GM12892 (cell line): ENCODE measurements at places on chromosomes 11 and 22.

DNA sequence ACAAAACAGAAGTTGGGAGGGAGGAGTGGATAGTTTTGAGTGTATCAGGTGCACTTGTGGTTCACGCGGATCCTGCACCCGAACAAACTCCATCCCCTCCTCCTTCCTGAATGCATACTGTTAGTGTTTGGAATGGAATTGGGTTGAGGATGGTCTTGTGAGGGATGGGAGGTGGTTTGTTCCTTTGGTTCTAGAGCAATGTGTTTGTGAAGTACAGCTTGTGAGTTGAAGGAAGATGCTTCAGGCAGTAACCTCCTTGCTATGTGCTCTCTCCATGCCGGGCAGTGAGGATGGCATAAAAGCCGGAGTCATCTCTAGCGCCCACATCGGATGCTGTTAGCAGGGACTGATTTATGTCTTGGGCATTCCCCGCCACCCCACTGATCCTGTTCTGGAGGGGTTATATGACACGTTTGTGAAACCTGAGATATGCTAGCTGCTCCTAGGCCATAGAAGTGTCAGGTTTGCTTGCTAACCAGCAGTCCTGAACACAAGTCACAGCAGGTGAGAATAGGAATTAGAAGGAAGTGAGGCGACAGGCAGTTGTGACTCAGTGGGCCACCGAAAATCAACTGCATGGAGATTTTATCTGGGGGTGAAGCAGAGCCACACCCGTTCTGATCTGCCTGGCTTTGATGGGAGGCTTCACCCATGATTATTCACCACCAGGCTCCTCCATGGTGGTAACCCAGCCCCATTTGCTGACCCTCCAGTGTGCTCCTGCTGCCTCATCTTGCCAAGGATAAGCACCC, 2.2 kb downstream of the BCR start:
- no peak for DNase-seq

DNA sequence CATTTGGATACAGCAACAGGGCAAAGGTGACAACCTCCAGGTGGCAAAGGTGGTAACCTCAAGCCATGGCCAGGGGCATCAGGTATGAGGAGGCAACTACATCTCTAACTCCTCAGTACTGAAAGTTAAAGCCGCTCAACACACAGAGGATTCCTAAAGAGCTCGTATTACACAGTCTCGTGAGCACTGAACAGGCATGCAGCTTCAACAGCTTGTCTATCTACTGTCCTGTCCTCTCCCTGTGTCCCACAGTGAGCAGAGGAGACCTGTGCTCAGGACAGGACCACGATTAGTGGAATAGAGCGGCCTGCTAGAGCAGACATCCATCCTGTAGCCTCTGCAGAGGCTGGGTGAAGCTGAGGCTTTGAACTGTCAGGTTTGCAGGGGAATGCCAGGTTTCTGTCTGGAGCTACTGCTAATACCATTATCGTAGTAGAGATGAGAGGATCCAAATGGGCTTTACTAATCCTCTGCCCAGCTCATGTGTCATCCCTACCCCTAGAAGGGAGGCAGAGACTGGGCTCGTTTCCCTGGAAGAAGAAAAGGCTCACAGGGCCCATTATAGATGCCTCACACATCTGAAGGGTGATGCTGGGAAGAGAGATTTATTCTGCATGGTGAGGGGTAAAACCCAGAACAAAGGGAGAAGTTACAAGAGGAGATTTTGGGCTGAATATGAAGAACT, 415.2 kb downstream of the LARGE1 start:
- no peak for DNase-seq

GRCh38 chr11:12840871-12841660, 166.8 kb downstream of the TEAD1 start:
- no peak for DNase-seq

GRCh38 chr11:111793863-111794262, 27.7 kb upstream of the PPP2R1B start:
- no peak for DNase-seq

GRCh38 chr11:66854729-66855211, 2.1 kb upstream of the LRFN4 start:
- no peak for DNase-seq

- no peak for DNase-seq
These were observed 137.6 kb upstream of the TTC12 start for GRCh38 chr11:113176599-113177360.

DNA sequence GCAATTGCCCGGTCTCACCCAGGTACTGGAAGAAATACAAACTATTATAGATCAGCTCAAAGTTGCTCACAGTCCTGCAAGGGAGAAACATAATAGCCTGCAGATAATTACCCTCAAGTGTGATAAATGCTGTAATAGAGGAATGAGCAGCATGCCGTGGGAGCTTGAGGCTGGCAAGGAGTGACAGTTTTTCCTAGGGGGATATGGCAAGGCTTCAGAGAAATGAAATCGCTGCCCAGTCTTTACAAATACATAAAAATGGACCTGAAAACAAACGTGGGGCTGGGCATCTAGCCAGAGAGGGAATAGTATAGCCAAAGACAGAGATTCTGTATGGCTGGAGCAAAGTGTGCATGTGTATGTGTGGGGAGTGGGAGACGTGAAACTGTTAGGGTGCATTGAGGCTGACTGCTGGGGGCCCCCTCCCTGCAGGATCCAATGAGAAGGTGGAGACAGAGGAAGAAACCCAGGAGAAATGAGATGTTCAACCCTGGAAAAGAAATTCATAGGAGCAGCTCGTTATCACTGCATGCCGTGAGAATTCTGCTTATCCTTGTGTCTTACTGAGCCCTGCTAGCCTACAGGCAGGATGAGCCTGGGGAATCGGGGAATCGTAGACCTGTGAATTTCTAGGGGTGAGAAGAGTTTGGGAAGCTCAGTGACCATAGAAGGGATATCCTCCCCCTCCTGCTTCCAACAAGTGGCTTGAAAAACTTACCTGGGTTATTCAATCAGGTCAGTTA, 167.0 kb downstream of the LDLRAD3 start:
- no peak for DNase-seq

- DNase-seq = no peak
These were observed 187.9 kb downstream of the ETS1 start for GRCh38 chr11:128399251-128400121.

- DNase-seq = no peak
These were observed 31.7 kb downstream of the PGM2L1 start for GRCh38 chr11:74366576-74366975.

GRCh38 chr11:67607507-67607906, 771 bp downstream of the NDUFV1 start:
- no peak for DNase-seq

DNA sequence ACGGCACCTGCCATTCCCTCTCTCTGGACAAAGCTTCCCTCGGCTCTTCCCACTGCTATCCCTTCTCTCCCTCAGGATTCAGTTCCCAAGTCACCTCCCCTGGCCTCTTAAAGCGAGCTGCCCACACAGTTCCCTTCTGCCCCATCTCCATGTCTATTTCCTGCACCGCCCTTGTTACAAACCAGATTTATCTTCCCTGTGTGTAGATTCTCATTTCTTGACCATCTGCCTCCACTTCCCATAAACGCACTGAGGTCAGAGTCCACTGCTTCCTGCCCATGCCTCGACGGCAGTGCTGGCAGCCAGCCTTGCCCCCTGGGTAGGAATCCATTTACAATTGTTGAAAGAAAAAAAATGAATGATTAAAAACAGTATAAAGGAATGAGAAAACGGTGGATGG, 11.6 kb upstream of the APOBEC3B start:
- no peak for DNase-seq

DNA sequence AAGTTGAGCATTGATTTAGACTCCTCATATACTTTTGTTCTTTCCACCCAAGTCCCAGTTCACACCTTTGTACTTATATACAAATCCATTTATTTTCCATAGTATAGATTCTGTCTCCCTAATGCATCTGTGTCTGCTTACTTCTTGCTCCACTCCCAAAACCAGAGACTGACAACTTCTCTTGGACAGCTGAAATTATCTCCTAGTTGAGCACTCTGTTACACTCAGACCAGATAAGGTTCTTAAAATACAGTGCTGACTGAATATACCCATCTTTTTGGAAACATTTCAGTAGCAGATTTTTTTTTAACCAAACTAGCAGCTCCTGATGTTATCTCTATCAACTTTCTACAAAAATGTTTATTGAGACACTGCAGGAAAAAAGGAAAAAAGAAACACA, 106.3 kb downstream of the OPCML start:
- no peak for DNase-seq

- DNase-seq = no peak
These were observed 64.5 kb downstream of the CCDC73 start for GRCh38 chr11:32729976-32730375.

DNA sequence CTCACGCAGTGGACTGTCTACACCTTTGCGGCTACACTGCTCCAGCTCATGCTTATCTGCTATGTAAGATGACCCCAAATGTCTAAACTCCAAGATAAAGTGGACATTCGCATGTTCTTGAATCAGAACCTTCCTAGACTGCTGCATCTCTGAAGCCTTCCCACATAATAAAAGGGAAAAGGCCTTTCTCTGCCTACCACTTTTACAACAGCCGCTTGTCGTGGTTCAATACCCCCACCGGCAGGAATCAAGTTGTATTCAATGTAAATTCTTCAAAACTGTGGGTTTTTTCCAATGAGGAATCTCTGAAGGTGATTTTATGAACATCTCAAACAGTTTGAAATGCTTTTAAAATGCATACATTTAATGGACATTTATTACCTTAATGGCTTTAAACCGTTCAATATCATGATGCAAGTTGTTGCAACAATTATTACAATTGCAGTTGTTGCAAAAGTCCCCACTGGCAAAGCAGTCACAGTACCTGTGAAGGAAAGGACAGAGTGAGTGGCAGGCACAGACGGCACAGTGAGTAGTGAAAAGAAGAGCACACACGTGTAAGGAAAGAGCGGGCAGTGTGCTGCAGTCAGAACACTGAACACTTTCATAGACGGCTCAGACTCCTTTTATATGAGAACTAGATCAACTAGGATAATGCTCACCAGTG, 31.2 kb downstream of the GAL start:
- DNase-seq = no peak

GRCh38 chr22:43110927-43111623, 525 bp downstream of the BIK start:
- DNase-seq = peak; percentile 52

GRCh38 chr11:96072592-96072991, 148.7 kb upstream of the MTMR2 start:
- DNase-seq = no peak

DNA sequence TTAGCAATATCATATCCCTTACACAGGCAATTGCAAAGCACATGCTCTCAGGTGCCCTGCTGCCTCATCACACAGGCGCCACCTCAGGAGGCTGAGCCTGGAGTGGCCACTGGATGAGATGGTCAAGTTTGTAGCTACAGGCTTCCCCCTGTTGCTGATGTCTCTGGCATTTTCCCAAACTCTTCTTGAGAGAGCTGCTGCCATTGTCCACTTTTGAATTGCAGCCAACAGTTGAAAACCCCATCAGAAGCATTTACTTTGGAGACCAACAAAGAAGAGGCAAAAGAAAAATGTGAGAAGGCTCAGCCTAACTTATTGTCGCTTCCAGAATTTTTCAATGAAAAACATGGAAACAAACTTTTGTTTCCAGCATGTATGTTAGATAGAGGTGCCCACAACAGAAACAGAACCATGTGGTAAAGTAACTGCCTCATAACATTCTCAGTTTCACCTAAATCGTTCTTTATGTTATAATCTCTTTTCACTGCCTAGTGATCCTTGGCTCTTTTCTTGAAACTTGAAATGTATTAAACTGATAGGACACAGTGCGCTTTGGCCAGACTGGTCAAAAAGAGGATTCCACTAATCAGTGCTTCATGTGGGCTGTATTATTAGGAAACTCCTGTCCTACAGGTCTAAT, 47.6 kb upstream of the OR8B8 start:
- DNase-seq = no peak

- no peak for DNase-seq
These were observed 50.6 kb upstream of the TOP3B start for GRCh38 chr22:22032906-22033802.

DNA sequence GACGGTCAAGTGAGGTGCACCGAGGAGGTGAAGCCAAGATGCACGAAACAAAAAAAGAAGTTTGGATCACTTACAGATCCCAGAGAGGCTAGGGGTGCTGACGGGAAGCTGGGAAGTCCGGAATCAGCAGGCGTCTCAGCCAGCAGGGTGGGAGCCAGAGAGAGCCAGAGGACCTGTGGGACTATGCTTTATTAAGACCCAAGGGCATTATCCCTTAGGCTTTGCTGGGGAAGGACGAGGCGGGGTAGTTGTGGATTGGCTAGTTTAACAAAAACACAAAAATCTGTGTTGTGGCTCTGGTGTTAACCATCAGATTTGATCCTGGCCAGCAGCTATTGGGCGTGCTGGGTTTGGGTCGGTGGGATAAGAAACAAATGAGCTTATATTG, 427.1 kb downstream of the DYNC2H1 start:
- no peak for DNase-seq

DNA sequence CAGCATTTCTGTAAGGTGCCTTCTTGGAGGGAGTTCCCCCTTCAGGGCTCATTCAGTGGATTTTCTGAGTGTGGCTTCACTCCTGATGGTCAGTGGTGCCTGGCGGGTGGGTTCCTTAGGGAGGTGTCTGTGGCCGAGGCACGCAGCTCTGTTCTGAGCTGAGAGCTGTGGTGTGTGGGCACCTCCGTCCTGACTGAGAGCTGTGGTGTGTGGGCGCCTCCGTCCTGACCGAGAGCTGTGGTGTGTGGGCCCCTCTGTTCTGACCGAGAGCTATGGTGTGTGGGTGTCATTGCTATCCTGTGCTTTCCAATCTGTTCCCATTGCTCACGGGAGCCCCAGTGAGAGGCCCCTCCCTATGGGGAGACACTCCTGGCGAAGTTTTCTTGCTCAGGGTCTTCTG, 39.8 kb downstream of the MUC6 start:
- no peak for DNase-seq

GRCh38 chr11:5197536-5197935, 2.9 kb downstream of the OR51V1 start:
- DNase-seq = no peak

GRCh38 chr11:80096736-80097135, 655.9 kb upstream of the TENM4 start:
- DNase-seq = no peak

- no peak for DNase-seq
These were observed 731.5 kb downstream of the NTM start for GRCh38 chr11:132101881-132102280.

DNA sequence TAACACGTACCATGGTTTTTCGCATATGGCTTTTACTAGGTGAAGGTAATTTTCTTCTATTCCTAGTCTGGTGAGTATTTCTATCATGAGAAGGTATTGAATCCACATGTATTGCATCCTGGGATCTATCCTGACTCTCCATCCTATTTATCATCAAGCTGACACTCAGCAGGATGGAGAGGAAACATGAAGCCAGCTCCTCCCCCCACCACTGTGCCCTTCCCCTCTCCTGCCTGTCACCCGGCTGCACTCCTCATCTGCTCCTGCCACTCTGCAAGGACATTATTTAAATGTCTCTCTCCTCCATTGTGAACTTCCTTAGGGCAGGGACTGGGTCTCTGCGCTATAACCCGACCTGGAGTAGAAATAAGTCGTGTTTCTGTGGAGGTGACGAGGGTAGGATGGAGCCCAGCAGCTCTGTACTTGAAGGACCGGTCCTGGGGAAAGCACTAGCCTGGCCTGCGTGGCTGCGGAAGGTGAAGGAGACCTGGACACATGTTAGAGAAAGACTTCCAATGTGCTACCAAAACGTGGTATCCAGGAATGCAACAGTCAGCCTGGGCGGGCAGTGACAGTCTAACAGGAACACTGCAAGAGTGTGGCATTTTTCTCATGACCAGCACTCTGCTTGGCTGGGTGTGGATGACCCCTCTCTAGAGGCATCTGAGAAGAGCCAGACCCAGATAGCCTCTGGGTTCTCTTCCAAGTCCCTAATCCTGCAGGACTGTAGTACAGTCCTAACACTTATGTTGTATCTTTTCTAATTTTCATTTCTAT, 111.2 kb downstream of the MICAL3 start:
- DNase-seq = no peak

- DNase-seq = peak; percentile 93
These were observed 24.1 kb upstream of the SUSD2 start for GRCh38 chr22:24156913-24157821.
